CD4-positive, alpha-beta T cell (primary cell): ENCODE measurements at places on chromosomes 13 and 19. TPM values are rescaled to one million over a fixed set of nuclear protein-coding genes. Genes with fewer than 3 reads are reported as not detected.

ATXN8OS gene
- total RNA-seq, result not detected

DNA sequence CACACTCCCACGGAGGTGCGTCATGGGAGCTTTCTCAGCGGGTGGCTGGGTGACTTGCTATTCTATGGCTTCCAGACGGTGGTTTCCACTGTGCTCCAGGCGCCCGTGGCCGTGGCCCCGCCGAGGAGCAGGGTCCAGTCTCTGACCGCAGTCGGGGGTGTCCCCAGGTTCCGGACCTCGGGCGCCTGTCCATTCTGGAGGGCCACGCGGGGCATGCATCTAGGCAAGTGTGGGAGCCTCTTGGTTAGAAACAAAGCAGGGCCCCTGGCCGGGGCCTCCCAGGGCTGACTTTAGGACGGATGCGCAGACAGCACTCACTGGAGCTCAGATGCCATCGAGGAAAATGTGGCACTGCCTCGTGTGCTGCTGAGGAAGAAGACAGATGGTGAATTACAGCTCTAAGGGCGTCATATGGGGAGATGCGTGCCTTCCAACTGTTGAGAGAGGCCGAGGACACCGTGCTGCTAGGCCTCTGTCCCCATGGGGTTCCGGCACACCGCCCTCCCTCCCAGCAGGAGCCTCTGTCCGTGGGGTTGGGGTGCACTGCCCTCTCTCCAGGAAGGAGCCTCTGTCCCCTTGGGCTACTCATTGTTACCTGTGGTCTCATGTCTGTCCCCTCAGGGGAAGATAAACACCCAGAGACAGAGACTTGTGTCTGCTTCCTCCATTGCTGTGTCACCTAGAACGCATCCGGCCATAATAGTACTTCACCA is 38.1 kb downstream of the TMEM255B start:
- H3K27ac ChIP-seq, result no peak overlapping the region
- H3K27me3 ChIP-seq, result no peaks in the 10 kb centered on the region
- H3K4me1 ChIP-seq, result no peaks in the 10 kb centered on the region
- no peak for DNase-seq
- no peaks in the 10 kb centered on the region for H3K36me3 ChIP-seq
- no peak overlapping the region for H3K4me3 ChIP-seq

DNA sequence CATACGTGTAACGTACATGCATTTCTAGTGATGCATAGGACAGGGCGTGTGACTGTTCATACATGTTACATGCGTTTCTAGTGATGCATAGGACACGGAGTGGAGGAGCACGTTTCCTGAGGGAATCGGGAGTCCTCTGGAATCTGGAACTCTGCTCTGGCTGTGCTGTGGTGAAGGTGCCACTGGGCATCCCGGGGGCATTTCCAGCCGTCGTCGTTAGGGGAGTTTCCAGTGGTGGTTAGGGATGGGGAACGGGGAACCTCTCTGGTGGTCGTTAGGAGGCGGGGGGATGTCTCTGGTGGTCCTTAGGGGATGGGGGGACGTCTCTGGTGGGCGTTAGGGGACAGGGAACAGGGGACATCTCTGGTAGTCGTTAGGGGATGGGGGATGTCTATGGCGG is 209.6 kb upstream of the SOX1 start:
- H3K4me3 ChIP-seq, result no peak overlapping the region
- no peak overlapping the region for H3K27ac ChIP-seq
- no peaks in the 10 kb centered on the region for H3K4me1 ChIP-seq

GRCh38 chr19:48913114-48913889 is 13.2 kb downstream of the NUCB1 start:
- H3K27ac ChIP-seq, result no peak overlapping the region
- no peaks in the 10 kb centered on the region for H3K27me3 ChIP-seq
- no peaks in the 10 kb centered on the region for H3K4me1 ChIP-seq

DNA sequence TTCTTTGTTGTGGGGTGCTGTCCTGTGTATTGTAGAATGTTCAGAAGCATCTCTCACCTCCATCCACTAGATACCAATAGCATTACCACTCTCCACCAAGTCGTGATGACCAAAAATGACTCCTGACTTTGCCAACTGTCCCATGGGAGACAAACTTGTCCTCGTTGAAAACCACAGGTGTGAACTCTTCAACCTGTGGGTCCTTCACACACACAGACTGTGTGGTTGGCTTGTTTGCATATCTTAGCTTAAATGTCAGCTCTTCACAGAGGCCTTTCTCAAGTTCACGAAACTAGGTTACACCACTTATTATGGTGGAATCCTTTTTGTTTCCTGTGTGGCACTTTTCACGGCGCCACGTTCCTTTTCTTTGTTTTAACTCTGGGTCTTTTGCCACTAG is 6.8 kb downstream of the GPC5 start:
- H3K36me3 ChIP-seq, result no peaks in the 10 kb centered on the region
- no peaks in the 10 kb centered on the region for H3K4me1 ChIP-seq
- no peaks in the 10 kb centered on the region for H3K27me3 ChIP-seq

- no peak for DNase-seq
- H3K4me3 ChIP-seq, result no peak overlapping the region
- no peaks in the 10 kb centered on the region for H3K4me1 ChIP-seq
Observed at GRCh38 chr19:31270897-31271296, 78.3 kb downstream of the TSHZ3 start.

DNA sequence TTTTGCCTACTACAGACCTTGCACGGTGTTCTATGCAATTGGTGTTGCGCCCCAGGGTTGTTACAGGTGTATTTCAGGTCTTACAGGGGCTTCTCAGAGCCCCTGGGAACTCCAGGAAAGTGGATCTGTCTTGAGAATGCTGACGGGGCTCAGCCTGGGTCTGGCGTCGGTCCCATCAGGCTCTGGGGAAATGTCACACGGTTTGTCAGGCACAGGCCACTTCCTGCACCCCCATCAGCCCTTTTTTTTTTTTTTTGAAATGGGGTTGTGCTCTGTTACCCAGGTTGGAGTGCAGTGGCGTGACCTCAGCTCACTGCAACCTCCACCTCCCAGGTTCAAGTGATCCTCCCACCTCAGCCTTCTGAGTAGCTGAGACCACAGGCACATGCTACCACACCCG is 13.2 kb downstream of the CLEC4G start:
- no peaks in the 10 kb centered on the region for H3K27me3 ChIP-seq
- peak; percentile 5 for DNase-seq

DNA sequence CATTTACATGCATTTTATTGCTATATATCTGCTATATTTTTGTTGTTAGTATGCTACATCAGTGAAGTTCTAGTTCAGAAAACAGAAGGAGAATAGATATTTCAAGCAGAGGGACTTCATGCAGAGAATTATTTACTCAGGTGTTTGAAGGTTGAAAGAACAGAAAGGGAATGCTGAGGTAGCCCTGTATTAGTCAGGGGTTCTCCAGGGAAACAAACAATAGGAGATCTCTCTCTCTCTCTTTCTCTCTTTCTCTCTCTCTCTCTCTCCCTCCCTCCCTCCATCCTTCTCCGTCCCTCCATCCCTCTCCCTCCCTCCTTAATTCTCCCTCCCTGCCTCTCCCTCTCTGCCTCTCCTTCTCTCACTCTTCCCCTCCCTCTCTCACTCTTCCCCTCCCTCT is 114.3 kb upstream of the TDRD3 start:
- no peaks in the 10 kb centered on the region for H3K4me1 ChIP-seq
- no peak overlapping the region for H3K27ac ChIP-seq
- no peak for DNase-seq
- H3K27me3 ChIP-seq, result no peaks in the 10 kb centered on the region
- no peaks in the 10 kb centered on the region for H3K36me3 ChIP-seq

- no peaks in the 10 kb centered on the region for H3K36me3 ChIP-seq
- H3K4me1 ChIP-seq, result no peaks in the 10 kb centered on the region
- no peak overlapping the region for H3K27ac ChIP-seq
Observed at GRCh38 chr13:80605011-80605410, 264.1 kb upstream of the SPRY2 start.

- no peak overlapping the region for H3K27ac ChIP-seq
- H3K36me3 ChIP-seq, result no peaks in the 10 kb centered on the region
- H3K4me3 ChIP-seq, result no peak overlapping the region
- H3K4me1 ChIP-seq, result peaks cover 5% of the 10 kb centered on the region
Observed at GRCh38 chr13:46983881-46984280, 87.0 kb upstream of the HTR2A start.

DNA sequence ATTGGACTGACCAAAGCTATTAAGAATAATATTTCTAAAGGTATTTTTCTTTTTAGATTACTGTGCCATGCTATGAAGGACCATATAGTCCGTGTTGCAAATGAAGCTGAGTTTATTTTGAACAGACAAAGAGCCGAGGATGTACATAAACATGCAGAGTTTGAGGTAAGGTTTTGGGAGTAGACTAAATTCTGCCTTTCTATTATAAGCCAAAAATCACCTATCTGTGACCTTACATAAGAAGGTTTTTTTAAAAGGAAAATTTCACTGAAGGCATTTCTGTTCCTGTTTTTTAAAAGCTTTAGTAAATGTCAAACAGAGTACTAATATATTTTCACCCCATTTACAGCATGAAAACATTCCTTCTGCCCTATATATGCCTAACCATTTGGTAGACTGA is 127.4 kb downstream of the MAB21L1 start:
- no peaks in the 10 kb centered on the region for H3K36me3 ChIP-seq
- no peak overlapping the region for H3K27ac ChIP-seq
- DNase-seq, result no peak
- no peaks in the 10 kb centered on the region for H3K27me3 ChIP-seq

FCAR gene
- 0.96 TPM for total RNA-seq

DNA sequence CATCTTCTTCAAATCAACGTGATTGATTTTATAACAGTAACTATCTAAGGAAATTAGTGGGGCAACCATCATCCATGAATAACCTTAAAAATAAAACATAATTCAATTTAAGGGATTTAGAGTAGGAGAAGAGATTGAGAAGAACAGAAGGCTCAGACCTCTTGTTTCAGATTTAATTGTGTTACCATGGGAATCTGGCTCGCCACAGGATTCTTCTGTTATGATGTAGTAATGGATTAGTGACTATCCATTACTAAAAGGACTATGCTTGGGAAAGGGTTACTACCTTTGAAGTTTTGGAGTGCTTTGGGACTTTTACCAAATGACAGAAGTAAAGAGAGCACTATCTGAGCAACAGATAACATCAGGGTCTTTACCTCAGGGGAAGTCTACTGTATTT is 13.2 kb downstream of the FREM2 start:
- no peak overlapping the region for H3K4me3 ChIP-seq
- H3K27me3 ChIP-seq, result no peaks in the 10 kb centered on the region
- no peak for DNase-seq
- H3K4me1 ChIP-seq, result no peaks in the 10 kb centered on the region
- H3K36me3 ChIP-seq, result no peaks in the 10 kb centered on the region
- no peak overlapping the region for H3K27ac ChIP-seq

DNA sequence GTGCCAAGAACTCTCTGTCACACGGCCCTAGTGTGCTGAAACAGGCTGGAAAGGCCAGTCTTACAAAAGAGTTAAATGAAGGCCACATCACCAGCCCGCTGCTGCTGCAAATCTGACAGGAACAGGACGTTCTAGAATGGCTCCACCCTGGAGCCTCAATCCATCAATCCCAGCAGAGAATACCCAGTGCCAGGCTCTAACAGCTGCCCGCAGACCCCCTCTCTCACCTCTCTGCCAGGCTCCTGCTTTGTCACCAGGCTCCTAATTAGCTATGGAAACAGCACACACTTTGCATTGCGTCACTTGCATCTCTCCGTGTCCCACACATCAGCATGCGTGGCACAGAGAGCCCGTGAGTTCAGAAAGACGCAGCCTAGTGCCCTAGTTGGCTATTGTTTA is 314.1 kb downstream of the FOXO1 start:
- H3K36me3 ChIP-seq, result no peaks in the 10 kb centered on the region
- H3K4me3 ChIP-seq, result no peak overlapping the region
- H3K27me3 ChIP-seq, result no peaks in the 10 kb centered on the region
- H3K27ac ChIP-seq, result no peak overlapping the region
- H3K4me1 ChIP-seq, result peaks cover 23% of the 10 kb centered on the region

- peak overlapping the region; percentile 20 for H3K4me3 ChIP-seq
- H3K27ac ChIP-seq, result no peak overlapping the region
Observed at GRCh38 chr13:28099396-28100149, 803 bp downstream of the FLT3 start.

DNA sequence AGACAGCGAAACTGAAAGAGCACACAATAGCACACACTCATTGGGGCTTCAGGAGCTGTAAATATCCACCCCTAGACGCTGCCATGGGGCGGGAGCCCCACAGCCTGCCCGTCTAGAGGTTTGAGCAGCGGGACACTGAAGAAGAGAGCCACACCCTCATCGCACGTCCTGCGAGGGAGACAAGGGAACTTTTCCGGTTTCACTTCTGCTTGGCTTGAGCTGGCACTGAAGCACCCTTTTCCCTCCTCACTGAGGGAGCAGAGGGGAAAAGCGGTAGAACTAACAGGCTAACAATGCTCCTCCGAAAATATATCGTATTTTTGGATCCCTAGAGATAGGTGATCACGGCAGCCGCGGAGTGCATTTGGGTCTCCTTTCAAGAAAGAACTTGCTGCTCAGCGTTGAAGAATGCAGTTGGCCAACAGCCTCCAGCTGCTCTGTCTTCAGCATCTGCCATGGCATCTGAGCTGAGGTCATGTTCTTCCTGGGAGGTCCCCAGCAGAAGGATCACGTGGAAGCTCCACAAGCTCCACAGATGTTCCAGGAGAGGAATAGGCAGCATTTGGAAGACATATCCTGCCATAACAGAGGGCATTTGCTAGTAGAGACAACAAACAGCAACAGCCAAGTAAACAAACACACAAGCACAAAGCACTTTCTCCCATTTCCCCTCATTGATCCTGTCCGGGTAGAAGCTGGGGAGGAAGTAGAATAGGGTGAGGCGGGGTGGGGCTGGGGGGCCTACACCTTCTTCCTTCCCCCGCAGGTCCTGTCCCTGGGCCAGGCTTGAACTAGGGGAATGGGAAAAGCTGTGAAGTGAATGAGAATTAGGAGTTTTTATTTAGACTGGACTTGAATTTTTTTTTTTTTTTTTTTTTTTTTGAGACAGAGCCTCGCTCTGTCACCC is 44.8 kb upstream of the ALOX5AP start:
- H3K27me3 ChIP-seq, result no peaks in the 10 kb centered on the region
- peak overlapping the region; percentile 43 for H3K4me3 ChIP-seq
- H3K4me1 ChIP-seq, result peaks cover 14% of the 10 kb centered on the region
- no peak overlapping the region for H3K27ac ChIP-seq

GRCh38 chr13:49110122-49110912 is 109.8 kb upstream of the MLNR start:
- peak overlapping the region; percentile 67 for H3K4me3 ChIP-seq
- H3K4me1 ChIP-seq, result peaks cover 5% of the 10 kb centered on the region
- H3K27me3 ChIP-seq, result no peaks in the 10 kb centered on the region

MBD3L3 gene
- total RNA-seq, result not detected

- peak overlapping the region; percentile 60 for H3K4me3 ChIP-seq
- no peaks in the 10 kb centered on the region for H3K27me3 ChIP-seq
- H3K4me1 ChIP-seq, result peaks cover 16% of the 10 kb centered on the region
- H3K27ac ChIP-seq, result no peak overlapping the region
Observed at GRCh38 chr19:12052091-12052496, 667 bp downstream of the ZNF878 start.

GRCh38 chr13:113840541-113841352 is 23.1 kb downstream of the GAS6 start:
- H3K27ac ChIP-seq, result no peak overlapping the region
- DNase-seq, result no peak
- H3K4me3 ChIP-seq, result no peak overlapping the region
- H3K4me1 ChIP-seq, result peaks cover 46% of the 10 kb centered on the region
- H3K27me3 ChIP-seq, result no peaks in the 10 kb centered on the region
